ENCODE measurements at places on chromosomes 7 and 10. TPM values are rescaled to one million over a fixed set of nuclear protein-coding genes. Genes with fewer than 3 reads are reported as not detected.

Gene FFAR4
- not detected for total RNA-seq

Gene AKR1C4
- total RNA-seq: not detected

Gene MLXIPL
- 0.51 TPM for total RNA-seq

- DNase-seq: no peak
Observed at GRCh38 chr7:70624500-70625103, 507.3 kb upstream of the GALNT17 start.

- DNase-seq: peak; percentile 11
Observed at GRCh38 chr10:108303149-108303548, 1138.6 kb upstream of the SORCS1 start.

GRCh38 chr10:113866551-113867394, 12.3 kb downstream of the NHLRC2 start:
- DNase-seq: no peak

DNA sequence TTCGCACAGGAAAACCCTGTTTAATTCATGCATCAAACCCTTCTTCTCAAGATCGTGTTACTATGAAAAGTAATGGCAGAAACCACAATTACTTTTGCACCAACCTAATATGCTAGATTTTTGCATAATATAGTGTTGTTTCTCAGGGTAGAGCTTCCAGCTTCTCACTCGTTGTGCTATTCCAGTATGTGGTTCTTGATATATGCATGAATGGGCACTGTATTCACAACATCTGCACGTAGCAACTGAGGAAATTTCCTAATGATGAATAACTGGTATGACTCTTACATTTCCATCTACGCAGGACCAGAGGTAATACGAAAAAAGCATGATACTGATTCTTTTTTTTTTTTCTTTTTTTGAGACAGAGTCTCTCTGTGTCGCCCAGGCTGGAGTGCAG, 326.6 kb upstream of the GALNT17 start:
- DNase-seq: peak; percentile 67

Gene NPTX2
- total RNA-seq: under 0.01 TPM

Gene WASL
- 15.4 TPM for total RNA-seq

- no peak for DNase-seq
Observed at GRCh38 chr10:11509036-11509435, 102.4 kb downstream of the USP6NL start.

Gene CRHR2
- not detected for total RNA-seq

- no peak for DNase-seq
Observed at GRCh38 chr10:80133206-80133605, 676 bp downstream of the PLAC9 start.

- no peak for DNase-seq
Observed at GRCh38 chr7:88523645-88524044, 217.0 kb upstream of the STEAP4 start.

DNA sequence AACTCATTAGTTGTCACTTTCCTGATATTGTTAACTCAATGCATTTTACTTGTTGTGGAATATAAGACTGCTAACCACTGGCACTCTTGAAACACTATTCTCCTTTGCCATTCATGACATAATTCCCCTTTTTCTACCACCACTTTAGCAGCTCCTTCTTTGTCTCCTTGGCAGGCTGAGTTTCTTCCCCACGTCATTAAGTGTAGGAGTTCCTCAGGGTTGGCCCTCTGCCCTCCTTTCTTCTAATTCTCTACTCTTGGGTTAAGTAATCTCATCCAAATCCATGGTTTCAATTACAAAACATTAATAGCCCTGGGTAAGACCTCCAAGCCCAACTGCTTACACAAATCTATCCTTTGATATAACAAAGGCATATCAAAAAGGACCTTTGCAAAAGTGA, 175.1 kb downstream of the HGF start:
- DNase-seq: peak; percentile 77

DNA sequence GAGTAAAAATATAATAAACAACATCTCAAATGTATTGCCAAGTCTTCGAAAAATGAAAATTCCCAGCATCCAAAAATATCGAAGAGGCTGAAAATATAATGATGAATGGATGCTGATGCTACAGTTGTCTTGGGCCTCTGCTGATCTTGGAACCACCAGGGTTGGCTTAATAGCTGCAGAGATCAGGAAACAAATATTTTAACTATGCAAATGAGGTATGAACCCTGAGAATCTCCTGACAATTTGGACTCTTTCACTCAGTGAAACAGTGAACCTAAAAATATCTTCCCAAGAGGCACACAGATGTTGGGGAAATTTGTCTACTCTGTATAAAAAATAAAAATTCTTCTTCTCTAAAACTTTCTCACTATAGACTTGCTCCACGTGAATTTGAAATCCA, 97.7 kb upstream of the EGFR start:
- no peak for DNase-seq

Gene TMEM236
- 0.17 TPM for total RNA-seq

- DNase-seq: peak; percentile 6
Observed at GRCh38 chr7:32059289-32060011, 10.8 kb downstream of the PDE1C start.

DNA sequence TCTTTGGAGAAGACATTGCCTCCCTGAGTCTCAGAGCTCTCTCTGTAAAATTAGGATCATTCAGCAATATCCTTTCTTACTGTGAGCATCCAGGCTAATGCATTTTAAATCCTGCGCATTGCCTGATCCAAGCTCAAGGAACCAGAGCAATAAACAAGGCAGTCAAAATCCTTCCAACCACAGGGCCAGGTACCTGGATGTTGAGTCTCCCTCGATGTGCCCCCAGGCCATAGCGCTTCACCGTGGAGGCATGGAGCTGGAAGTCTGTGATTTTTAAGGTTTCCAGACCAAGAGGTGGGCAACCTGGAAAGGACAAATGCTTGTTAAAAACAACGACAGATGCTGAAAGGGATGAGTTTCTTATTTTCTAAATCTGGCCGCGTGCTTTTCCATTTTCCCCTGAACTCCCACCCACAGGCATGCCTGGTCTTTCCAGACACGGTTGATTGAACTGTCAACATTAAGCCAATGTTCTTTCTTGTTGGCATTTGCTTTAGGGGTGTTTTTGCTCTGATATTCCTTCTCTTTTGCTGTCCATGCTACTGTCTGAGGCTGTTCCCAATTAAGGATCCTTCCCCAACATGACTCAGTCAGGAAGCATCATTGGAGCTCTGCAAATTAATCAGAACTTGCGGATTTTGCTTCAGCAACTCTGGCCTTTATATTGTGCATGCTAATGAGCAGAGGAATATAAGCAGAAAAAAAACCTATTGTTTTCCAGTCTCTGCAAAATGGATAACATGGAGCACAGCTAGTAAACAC, 29.0 kb downstream of the CPXM2 start:
- no peak for DNase-seq

DNA sequence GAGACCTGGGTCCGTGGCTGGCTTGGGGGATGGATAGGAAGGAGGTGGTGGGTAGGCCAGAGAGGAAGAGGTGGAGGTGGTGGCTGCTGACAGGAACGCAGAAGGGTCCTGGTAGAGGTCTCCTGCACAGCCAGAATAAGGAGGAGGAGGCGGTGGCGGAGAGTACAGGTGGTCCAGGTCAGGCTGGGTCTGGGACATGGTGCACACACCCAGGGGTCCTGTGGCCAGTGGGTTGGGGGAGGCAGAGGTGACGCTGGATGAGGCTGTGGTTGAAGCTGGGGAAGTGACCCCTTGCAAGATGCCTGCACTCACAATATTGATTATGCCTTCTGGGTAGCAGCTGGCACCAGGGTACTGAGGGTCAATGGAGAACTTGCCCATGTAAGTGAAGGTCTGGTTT, 2.2 kb downstream of the EGR2 start:
- DNase-seq: no peak

- DNase-seq: peak; percentile 67
Observed at GRCh38 chr7:40199076-40199802, 64.4 kb downstream of the SUGCT start.

- DNase-seq: peak; percentile 57
Observed at GRCh38 chr7:17239683-17240521, 58.5 kb upstream of the AHR start.

- DNase-seq: no peak
Observed at GRCh38 chr10:100566561-100566960, 30.8 kb downstream of the HIF1AN start.

- DNase-seq: peak; percentile 12
Observed at GRCh38 chr7:44547536-44548231, 6.6 kb upstream of the NPC1L1 start.

DNA sequence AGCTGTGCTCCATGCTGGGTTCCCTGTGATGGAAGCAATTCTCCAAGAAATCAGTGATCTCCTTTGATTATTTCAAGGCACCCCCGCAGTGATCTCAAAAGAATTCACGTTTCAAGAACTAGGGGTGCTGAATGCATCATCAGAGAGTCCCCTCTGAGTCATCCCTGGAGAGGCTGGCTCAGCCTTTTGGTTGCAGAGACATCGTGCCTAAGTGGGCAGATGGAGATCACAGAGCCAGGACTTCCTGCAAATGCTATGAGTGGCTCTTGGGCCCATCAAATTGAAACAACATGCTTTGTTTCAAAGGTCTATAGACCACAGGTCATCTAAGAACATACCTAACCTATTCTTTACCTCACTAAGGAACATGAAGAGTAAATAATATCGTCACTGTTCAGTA, 41.5 kb upstream of the PLEKHA1 start:
- DNase-seq: no peak

Gene CALML5
- total RNA-seq: not detected

Gene SLC26A5
- not detected for total RNA-seq

DNA sequence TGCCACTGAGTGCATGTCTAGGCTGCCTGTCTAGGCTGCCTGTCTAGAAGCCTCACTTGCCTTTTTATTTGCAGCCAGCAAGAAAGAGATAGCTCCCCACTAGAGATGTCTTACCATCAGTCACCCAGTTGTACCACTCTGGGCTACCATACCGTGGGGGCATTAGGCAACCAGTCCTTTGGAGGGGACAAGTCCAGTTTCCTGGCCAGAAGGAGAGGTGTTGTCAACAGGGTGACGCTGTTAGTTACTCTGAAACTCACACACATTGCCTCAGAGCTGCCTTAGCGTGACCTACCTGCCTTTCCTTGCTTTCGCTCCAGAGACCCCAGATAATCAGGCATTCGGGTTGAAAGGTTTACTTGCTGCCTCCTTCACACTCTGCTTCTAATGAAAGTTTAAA, 155.4 kb downstream of the CELF2 start:
- DNase-seq: no peak

Gene TET1
- 3.3 TPM for total RNA-seq

- peak; percentile 24 for DNase-seq
Observed at GRCh38 chr7:136009488-136010079, 32.4 kb upstream of the MTPN start.

DNA sequence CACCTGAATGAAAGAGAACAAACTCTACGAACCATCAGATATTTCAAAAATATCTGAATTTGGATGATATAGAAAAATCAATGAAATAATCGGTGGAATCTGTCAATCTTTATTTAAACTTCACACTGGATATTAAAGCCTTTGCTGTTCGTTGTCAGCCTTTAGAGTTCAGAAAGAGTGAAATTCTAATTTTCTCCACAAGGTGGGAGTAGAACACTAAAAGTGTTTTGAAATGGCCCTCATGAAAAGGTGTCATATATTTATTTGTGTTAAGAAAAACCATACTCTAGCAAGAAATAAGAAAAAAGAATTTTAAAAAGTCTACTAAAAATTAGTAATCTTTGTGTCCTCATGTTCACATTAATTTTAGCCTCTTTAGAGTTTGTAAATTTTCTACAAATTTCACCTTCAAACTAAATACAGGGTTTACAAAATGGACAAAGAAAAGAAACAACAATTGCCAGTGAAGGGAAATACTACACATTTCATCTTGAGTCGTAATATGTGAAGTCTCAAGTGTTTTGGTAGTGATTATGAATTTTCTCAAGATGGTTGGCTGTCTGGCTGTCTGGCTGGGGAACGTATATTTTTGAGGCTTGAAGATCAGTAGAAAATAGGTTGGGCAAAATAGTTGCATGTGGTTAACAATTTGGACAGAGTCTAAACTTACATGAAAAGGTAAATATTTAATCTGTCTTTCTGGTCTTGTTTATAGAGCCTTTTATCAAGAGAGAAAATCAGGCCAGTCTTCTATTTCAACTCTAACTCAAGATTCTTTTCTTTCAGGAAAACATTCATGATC, 43.7 kb downstream of the DNAJB9 start:
- DNase-seq: peak; percentile 11

Gene SFTPA2
- total RNA-seq: not detected

GRCh38 chr10:27448921-27449320, 55.2 kb upstream of the RAB18 start:
- peak; percentile 75 for DNase-seq

- no peak for DNase-seq
Observed at GRCh38 chr10:48491392-48492139, 113.3 kb downstream of the ARHGAP22 start.

Gene AEBP1
- total RNA-seq: 133 TPM

DNA sequence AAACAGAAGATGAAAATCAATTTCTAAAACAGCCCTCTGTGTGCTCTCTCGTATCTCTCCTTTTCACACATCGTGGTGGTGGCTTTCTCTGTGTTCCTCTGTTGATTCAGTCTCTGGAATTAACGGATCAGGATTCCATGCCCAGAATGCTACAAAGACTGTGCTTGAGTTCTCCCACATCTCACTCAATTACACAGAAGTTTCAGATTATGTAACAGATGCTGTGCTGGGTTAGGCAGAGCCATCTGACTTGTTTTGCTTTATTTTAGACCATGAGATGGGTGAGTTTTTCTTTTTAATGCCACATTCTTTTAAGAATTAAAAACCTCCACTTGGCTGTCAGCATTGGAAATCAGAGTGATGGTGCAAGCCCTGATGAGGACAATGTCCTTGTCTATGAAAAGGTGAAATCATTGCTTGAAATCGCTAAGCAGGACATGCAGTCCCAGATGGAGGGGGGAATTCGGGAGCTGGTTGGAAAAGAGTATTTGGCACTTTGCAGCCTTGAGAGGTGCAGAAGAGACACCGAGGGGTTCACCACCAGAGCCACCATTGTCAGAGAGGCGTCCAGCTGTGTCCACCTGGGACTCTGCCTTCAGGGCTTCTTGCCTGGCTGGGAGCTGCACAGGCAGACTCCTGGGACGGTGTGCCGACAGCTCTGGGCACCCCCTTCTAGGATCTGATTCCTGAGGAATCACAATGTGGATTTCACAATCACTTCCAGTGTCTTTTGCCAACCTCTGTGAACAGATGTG, 80.4 kb downstream of the EGFR start:
- peak; percentile 64 for DNase-seq

Gene ACSL5
- 1.7 TPM for total RNA-seq

DNA sequence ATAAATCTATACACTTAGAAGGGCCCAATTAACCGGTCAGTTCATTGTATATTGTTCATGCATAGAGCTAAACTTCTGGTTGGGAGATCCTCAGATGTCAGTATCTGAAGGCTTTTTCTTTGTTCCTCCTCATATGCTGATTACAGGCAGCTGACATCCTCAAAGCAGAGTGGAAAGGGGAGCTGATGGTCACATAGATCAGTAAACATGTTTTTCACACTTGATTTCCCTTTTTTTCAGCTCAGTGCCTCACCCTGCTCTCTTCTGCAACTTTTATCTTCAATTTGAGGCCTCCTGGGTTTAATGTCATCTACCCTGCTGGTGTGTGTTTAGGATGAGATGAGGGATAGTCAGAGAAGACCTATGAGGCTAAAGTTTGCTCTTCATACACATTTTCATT, 297.9 kb upstream of the FZD1 start:
- DNase-seq: no peak

Gene ENTPD1
- total RNA-seq: 3.3 TPM

Gene TMEM248
- 59.6 TPM for total RNA-seq

GRCh38 chr10:86163522-86164173, 202.9 kb downstream of the GRID1 start:
- no peak for DNase-seq

Gene MSMB
- total RNA-seq: not detected

- DNase-seq: no peak
Observed at GRCh38 chr7:39154815-39155214, 177.1 kb downstream of the POU6F2 start.

Gene CYP2C9
- total RNA-seq: not detected
